CD4-positive, alpha-beta T cell (primary cell): ENCODE measurements at places on chromosomes 16 and 17.

DNA sequence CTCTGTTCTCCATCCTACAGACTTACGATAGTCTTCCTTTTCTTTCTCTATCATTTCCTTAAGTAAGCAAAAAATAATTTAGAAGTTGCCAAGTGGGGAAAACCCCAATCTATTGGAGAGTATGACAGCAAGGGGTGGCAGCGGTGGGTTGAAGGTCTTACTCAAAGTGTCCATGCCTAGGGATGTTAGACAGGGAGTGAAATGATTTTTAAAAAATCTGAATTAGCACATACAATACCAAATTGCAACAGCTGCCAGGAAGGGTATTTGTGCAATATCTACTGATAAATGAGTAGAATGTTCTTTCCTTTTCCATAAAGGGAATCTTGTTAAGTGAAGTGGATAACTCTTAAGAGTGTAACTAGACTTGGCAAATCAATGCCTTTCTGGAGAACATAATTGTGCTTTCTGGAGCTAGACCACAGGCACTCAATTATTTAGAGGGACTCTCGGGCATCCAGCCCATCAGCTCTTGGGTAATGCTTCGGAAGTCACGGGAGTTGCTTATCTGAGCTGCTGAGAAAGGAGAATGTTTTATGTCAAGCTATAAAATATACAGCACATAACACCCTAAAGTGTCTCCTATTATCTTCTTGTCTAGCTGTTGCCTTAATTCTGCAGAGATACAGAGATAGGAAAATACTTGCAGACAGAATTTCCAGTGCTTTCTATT lies 151.5 kb downstream of the KCNJ2 start:
- no peak for DNase-seq

GRCh38 chr16:82886146-82886545 lies 259.4 kb downstream of the CDH13 start:
- DNase-seq, result no peak

DNA sequence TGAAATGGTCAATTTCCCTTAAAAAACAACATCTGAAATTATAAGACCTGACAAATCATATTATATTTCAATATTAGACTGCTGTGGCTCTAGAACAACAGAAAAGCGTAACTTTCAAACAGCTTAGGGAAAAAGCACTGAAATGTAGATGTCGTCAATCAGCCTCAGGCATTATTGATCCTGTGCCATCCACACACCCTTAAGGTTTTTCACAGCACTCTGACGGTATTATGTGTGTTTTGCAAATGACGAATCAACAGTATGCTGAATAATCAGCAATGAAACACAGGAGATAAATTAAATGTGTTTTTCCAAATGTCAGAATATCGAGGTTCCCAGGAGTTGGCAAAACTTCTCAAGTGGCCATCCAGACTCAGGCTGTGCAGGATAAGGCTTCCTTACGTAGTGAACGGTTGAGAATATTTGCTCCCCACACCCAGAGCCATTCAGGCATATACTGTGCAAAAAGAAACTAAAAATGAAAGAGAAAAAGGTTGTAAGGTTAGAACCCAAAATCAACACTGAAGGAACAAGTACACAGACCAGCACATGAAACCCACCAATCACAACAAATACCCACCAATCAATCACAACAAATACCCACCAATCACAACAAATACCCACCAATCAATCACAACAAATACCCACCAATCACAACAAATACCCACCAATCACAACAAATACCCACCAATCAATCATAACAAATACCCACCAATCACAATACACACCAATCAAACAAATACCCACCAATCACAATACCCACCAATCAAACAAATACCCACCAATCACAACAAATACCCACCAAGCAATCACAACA lies 7.7 kb upstream of the MBTPS1 start:
- no peak for DNase-seq

DNA sequence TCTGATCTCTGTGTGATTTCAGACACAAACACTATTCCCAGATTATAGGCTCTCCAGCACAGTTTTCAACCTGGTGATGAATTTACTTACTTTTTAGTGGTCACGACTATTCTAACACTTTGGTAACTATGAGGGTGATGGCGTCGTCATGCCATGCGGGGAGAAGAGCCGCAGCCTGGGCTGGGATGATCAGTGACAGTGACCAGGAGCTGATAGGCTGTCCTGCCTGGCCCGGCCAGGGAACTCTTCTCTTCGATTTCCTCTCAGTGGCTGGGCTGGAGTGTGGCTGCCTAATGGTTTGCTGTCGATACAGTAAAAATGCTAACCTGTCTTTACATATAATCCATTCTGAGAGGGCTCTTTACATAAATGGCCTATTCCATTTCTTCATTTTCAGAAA lies 113.1 kb downstream of the IRX3 start:
- no peak for DNase-seq

- DNase-seq, result no peak
Measured at GRCh38 chr16:67198238-67198734, 645 bp upstream of the ELMO3 start.

- no peak for DNase-seq
Measured at GRCh38 chr16:265711-266110, 10.0 kb downstream of the RGS11 start.

- no peak for DNase-seq
Measured at GRCh38 chr17:56434610-56435009, 158.9 kb upstream of the NOG start.

- DNase-seq, result no peak
Measured at GRCh38 chr16:86258713-86259112, 251.6 kb upstream of the FOXF1 start.

GRCh38 chr17:42414704-42415409 lies 8.2 kb downstream of the CAVIN1 start:
- peak; percentile 19 for DNase-seq

- DNase-seq, result no peak
Measured at GRCh38 chr17:17970699-17971430, 1.3 kb downstream of the TOM1L2 start.

- no peak for DNase-seq
Measured at GRCh38 chr17:17874478-17874877, 37.7 kb upstream of the SREBF1 start.

DNA sequence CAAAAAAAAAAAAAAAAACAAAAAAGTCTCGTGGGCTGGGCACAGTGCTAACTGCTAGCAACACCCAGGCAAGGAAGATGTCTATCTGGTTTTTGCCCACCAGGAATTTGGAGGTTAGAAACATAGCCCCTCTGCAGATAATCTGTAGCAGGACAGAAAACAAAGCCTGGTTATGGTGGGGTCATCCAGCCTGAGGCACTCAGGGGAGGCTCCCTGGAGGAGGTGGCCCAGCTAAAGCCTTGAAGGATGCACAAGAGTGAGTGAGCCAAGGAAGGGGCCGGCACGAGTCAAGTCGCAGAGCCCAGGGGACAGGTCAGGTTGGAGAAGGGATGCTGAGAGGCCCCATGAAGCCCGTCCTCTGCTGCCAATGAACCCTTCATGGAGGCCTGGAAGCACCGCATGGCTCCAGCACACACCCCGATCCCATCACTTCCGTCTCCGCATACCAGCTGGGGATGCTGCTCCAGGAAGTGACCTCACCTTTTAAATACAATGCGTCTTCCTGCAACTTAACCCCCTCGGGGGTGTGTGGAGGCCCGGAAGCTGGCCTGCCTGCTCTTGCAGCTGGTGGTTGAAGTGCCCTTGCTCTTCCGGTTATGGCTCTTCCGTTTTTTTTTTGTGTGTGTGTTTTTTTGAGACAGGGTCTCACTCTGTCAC lies 86.5 kb downstream of the ENGASE start:
- peak; percentile 38 for DNase-seq

DNA sequence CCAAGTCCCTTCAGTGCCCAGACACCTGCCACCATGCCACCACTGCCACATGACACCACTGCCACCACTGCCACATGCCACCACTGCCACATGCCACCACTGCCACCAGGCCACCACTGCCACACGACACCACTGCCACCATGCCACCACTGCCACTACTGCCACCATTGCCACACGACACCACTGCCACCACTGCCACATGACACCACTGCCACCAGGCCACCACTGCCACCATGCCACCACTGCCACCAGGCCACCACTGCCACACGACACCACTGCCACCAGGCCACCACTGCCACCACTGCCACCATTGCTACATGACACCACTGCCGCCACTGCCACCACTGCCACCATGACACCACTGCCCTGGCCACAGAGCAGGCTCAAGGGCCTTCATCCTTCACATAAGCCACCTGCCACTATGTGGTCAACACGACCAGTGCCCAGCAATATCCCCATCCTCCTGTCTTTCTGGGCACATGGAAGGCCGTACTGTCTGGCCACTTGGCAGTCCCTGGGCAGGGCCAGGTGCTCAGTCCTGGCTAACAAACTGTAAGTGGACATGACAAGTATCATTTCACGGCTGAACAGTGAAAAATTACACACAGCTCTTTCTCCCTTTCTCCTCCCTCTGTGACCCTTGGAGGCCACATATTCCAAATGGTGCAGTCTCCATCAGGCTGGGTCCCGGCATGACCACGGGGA lies 33.1 kb downstream of the ABR start:
- DNase-seq, result no peak

DNA sequence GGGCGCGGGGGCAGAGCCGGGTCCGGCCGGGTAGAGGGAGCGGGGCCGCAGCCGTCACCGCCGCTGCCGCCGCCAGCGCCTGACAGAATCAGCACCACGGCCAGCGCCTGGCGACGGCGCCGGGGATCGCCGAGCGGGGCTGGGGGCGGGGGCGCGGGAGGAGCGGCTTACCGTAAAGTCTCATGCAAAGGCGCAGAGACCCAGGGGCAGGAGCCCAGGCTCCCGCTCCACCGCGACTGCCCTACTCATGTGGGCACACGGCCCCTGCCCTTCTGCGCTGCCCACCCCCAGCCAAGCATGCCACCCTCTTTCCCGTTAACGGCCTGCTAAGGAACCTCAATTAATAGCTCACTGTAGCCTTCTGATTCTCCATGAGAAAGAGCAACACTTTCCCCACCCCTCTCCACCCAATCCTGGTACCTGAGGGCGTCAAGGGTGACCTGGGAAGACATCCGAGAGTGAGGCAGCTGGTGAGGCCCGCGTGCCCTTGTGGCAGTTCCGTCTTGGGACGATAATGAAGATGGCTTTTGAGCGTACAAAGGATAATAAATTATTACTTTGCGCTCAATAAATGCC lies at the start of gene SEZ6:
SEZ6 (minus strand) TSS at position 98 of the 576 bp plus-strand sequence. CDS start 164 bp downstream, outside the sequence.
- DNase-seq, result peak; percentile 48

DNA sequence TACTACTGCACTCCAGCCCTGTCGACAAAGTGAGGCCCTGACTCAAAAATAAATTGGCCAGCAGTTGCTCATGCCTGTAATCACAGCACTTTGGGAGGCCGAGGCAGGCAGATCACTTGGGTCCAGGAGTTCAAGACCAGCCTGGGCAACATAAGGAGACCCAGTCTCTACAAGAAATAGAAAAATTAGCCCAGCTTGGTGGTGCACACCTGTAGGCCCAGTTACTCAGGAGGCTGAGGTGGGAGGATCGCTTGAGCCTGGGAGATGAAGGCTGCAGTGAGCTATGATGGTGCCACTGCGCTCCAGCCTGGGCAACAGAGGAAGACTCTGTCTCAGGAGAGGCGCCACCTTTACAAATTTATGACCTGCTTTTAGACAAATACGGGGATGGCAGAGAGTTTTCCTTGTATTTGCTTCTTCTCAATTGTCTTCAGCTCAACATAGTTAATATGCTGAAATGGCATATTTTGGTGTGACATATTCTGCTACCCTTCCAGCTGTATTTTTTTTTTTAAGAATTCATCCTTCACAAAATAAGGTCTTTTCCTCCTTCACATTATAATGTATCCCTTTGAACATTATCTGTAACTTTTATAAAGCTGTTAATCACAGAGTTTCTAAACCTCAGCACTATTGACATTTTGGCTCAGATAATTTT lies 21.1 kb upstream of the YPEL2 start:
- DNase-seq, result no peak
